ENCODE measurements at places on chromosomes 5 and 9. TPM values are rescaled to one million over a fixed set of nuclear protein-coding genes. Genes with fewer than 3 reads are reported as not detected.

The GZMA gene
- not detected for total RNA-seq

The PCDHGB2 gene
- total RNA-seq: 2.6 TPM

The PCDHB14 gene
- 0.11 TPM for total RNA-seq

The PTCD2 gene
- 8.9 TPM for total RNA-seq

The QRFP gene
- total RNA-seq: not detected

The ELAVL2 gene
- total RNA-seq: not detected

The F12 gene
- 0.31 TPM for total RNA-seq

The NOTCH1 gene
- total RNA-seq: 24.9 TPM

The CD180 gene
- 32.6 TPM for total RNA-seq

The GAS1 gene
- total RNA-seq: not detected

The KIF20A gene
- 0.40 TPM for total RNA-seq
